CD8-positive, alpha-beta T cell (primary cell): ENCODE measurements at places on chromosomes 13 and 19. TPM values are rescaled to one million over a fixed set of nuclear protein-coding genes. Genes with fewer than 3 reads are reported as not detected.

GRCh38 chr13:84430015-84430414 is 547.7 kb upstream of the SLITRK1 start:
- DNase-seq = no peak

- no peak for DNase-seq
Observed at GRCh38 chr13:30708541-30708940, 26.8 kb upstream of the ALOX5AP start.

DNA sequence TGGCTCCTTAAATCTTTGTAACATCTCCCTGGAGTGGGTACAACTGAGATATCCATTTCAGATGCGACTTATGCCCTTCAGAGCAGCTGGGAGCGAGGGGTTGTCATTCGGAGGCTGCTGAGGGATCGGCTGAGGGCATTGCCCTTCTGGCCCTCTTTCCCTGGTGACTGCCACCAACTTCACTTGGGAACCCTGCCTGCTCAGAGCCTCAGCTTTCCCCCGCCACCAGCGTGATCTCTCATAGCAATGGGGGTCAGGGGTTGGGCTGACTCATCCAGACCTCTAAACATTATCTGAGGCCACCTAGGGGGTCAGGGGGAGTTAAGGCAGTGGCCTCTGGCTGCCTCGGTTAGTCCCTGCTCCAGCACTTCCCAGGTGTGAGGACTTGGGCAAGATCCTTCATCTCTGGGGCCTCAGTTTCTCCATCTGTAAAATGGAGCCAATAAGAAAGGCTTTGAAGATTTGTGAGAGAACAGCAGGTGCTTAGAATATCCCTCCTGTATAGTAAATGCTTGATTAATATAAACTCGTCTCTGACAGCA is 1.1 kb downstream of the PRX start:
- no peak for DNase-seq

Gene GJB2
- not detected for total RNA-seq

DNA sequence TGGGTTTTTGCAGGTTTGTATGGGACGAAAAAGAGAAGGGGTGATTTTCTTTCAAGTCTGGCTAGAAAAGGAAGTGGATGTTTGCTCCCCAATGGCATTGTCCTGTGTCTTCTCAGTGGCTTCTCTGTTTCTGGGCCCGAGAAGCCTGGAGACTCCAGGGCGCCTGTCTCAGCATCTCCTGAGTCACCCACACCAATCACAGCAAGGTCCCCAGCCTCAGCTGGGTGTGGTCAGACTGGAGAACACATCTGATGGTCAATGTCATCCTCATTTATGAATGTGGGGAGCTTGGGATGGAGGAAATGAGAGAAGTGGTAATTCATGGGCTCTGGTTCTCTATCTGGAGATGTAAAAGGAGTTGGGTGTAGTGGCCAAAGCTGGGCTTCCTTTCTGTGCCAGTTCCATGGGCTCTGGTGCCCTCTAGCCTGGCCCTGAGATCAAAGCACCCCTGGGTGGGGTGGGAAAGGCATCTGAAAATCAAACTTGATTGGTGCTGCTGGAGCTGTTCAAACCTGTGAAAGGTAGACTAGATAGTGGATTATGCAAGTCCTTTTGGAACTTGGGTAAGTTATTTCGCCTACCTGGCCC is 13.4 kb downstream of the RASL11A start:
- no peak for DNase-seq

GRCh38 chr19:28940751-28941500 is 272.0 kb downstream of the UQCRFS1 start:
- DNase-seq = no peak

DNA sequence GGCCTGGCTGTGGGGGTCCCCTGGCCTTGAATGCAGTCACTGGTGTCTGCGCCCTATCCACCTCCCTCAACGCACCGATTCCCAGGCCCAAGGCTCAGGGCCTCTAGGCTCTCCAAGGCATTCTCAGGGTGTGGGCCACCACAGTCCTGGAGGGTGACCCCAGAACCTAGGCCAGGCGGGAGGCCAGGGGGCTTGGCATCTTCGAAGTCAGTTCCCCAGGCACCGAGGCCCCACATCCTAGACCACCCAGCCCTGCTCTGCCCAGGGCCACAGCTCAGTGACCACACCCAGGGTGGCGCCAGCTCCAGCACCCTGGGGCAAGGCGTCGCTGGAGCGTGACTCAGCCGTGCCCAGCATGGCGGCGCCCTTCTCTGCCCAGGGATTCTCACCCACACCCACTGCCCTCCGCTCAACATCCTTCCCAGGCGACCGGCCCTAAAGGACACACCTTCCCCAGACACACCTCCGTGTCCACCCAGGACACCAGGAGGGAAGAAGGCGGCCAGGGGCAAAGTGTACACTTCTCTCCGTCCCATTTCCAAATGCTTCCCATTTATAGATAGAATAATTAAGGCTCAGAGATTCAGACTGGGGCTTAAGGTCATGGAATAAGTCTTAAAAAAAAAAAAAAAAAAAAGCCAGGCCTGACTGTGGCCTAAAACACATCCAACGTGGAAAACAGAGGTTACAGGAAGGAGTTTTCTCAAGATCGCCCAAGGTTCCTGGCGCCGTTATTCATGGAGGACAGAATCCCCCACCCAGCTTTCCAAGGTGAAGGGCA is 36.4 kb upstream of the NANOS3 start:
- DNase-seq = peak; percentile 21

- DNase-seq = no peak
Observed at GRCh38 chr19:11087870-11088505, 1.3 kb upstream of the LDLR start.

DNA sequence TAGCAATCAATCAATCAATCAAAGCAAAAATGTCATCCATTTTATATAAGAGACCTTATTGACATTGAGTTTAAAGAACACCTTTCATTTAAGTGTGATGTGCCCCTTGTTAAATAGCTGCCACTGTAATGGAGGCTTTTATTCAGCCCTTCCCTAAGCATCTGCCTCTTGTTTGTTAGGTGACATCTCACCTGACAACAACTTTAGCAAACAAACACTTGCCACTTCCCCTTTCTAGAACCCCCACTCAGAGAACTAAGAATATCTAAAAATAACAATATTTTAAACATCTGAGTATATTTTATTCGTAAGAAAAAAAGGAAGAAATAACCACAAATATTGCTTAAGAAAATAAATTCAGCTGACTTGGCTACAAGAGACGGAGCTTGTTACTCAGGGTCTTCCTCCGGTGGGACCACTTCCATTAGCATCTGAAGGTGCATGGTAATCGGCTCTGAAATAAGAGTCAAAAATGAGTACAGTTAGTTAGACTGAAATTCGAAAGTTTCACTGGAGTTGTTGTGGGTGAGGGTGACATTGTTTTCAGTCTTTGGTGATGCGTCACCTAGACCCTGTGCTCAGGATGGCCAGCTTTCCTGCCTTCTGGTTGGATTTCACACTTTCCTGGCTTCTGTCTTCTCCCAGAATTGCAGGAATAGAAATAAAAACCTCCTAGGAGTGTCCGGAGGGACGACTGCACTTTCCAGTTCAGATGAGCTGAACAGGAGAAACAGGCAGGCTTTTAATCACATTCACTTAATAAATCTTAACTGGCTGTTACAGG is 39.1 kb downstream of the SLC7A9 start:
- no peak for DNase-seq

Gene FFAR3
- not detected for total RNA-seq

DNA sequence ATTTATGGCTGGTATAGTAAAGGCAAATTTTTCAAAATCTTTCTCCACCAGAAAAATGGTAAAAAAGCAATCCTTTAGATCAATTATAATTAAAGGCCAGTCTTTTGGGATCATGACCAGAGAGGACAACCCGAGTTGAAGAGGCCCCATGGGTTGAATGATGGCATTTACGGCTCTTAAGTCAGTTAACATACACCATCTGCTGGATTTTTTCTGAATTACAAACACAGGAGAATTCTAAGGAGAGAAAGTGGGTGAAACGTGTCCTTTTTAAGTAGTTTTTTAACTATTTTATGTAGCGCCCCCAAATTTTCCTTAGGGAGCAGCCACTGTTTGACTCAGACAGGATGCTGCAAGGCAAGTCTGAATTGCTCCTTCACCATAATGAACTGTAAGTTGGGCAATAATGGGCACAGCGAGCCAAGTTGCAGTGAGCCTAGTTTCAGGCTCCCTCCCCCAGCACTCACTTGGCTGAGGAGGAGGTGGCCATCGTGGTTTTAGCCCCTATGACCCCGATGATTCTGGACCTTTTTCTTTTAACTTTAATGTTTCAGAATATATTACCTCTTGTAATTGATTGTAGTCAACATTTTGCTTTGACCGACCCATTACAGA is 13.6 kb upstream of the ZNF611 start:
- no peak for DNase-seq

Gene LILRB1
- 0.87 TPM for total RNA-seq

DNA sequence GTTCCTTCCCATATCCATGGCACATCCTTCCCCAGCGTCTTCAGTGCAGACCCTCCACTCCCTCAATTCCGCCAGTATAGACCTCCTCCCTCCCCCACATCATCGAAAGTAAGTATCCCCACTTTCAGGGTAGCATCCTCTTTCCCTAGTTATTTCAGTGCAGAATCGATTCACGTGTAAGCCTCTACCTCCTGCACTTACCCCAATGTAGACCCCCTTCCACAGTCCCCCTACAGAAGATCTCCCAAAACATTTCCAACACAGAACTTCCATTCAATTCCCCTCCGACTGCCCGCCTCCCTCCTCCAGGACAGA is 664 bp downstream of the IRF3 start:
- no peak for DNase-seq

Gene GNA15
- 6.2 TPM for total RNA-seq

DNA sequence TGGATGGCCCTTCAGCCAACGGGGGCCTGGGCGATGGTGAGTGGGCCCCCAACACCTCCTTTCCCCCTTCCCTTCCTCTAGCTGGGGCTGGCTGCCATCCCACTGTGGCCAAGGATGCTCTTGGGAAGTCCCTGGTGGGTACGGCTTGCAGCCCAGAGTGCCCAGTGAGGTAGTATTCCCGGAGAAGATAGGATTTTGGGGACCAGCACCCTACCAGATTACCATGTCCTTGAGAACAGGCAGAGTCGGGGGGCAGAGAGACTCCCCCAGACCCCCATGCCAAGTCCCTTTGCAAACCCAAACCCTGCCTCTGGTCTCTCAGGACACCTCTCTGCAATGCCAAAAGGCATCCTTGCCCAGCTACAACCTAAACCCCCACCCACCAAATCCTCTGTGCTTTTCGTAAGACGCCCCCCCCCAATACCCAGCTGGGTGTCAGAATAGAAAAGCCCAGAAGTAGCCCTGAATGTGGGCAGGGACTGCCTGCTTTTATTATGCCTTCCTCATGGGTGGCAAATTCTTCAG is 1.7 kb downstream of the HIF3A start:
- no peak for DNase-seq

- peak; percentile 68 for DNase-seq
Observed at GRCh38 chr19:42529248-42529764, 1.0 kb upstream of the CEACAM1 start.

Gene TYK2
- total RNA-seq = 250 TPM

- DNase-seq = no peak
Observed at GRCh38 chr13:46745706-46746105, 51.3 kb downstream of the ESD start.

GRCh38 chr13:48318821-48319511 is 15.4 kb downstream of the RB1 start:
- no peak for DNase-seq

GRCh38 chr19:47296036-47296435 is 13.6 kb upstream of the C5AR1 start:
- peak; percentile 60 for DNase-seq

DNA sequence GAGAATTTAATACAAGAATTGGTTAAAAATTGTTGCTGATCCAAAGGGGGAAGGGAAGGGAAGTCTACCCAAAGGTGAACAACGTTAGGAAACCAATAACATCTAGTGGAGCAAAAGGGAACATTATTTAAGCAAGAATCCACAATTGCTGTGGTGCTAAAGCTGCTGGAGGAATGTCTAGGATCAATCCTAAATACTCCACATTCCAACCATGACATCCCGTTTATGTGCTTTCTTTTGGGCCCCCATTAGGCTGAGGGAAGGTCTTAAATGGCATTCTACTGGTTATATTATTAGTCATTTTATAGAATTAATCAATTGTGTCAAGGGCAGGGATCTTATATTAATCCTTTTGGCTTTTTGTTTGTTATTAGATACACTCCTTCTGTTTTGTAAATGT is 39.9 kb upstream of the VWA8 start:
- no peak for DNase-seq

DNA sequence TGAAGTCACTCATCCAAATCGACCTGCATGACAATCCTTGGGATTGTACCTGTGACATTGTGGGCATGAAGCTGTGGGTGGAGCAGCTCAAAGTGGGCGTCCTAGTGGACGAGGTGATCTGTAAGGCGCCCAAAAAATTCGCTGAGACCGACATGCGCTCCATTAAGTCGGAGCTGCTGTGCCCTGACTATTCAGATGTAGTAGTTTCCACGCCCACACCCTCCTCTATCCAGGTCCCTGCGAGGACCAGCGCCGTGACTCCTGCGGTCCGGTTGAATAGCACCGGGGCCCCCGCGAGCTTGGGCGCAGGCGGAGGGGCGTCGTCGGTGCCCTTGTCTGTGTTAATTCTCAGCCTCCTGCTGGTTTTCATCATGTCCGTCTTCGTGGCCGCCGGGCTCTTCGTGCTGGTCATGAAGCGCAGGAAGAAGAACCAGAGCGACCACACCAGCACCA is 5.9 kb downstream of the SLITRK5 start:
- no peak for DNase-seq

- no peak for DNase-seq
Observed at GRCh38 chr19:1244693-1245451, 3.3 kb downstream of the ATP5F1D start.

DNA sequence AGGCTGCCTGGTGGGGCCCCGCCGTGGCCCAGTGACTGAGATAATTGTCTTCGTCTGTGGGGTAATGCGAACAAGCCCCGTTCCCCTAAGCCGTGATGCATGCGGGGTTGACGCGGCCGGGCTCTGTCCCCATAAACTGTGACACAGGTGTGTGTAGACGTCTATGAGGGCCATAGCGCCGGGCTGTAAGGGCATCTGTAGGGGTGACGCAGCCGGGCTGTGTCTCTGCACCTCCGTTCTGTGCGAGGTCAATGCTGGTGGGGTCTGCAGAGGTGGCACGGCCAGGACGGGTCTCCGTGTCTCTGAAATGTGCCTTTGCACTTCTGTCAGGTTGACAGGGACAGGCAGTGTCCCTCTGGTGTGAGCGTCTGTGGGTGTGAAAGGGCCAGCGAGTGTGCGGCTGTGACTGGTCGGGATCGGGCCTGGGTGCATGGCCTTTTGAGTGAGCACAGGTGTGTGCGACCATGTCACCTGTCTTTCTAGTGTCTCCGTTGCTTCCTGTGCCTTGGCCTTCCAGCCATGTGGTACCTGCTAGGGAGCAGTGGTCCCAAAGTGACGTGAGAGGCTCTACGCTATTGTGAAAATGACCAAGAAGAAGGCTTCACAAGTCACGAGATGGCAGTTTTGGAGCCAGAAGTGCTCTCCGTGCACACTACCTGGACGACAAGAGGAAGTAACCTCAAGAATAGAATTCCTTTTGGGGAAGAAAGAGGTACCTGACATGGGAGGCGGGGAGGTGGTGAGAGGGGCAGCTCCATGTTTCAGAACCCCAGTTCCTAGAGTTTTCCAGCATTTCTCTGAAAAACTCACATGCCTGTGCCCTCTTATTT is 16.4 kb upstream of the ZNF331 start:
- no peak for DNase-seq
